Fibroblast of mammary gland (primary cell): ENCODE measurements at places on chromosomes 4 and X.
A peak's percentile ranks its signal among the peaks of the same experiment; 100 is the strongest.

DNA sequence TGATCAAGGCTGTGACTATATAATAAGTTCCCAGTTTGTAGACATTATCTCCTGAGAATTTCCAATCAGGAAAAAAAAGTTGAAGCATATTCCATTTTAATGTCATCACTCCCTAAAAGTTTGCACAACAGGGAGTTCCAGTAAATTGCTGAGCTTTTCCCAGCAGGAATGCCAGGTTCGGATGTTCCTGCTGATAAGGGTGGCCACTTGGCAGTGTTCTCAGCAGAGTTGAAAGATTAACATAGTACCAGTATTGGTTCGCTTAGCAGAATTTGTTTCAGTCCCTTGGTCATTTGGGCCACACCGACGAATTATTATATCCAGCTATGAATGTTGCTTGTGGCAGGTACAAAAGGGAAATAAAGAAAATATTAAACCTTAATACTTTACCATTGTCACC lies 5.2 kb upstream of the CXCL2 start:
- DNase-seq = no peak

DNA sequence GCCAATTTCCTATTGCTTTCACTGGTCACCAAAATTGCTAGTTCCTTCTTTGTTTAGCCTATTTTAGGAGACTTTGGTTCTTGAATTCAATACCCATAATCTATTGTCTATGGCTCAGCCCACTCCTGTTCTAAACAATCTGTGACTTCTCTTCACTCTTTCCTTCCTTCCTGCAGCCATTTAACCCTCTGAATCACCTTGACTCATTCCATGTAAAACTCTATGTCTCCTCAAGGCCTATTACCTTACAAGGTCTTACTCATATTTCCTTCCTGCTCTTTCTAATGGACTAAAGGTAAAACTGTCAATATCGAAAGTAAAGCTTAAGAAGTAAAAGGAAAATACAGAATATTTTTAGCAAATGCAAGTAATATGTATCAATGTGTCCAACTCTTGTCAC lies 301.6 kb downstream of the ARHGAP24 start:
- peak; percentile 78 for DNase-seq

- DNase-seq = no peak
These were observed 12.7 kb upstream of the SMIM43 start for GRCh38 chr4:121777625-121778024.

GRCh38 chr4:37896206-37896860 lies 5.4 kb downstream of the TBC1D1 start:
- DNase-seq = no peak

DNA sequence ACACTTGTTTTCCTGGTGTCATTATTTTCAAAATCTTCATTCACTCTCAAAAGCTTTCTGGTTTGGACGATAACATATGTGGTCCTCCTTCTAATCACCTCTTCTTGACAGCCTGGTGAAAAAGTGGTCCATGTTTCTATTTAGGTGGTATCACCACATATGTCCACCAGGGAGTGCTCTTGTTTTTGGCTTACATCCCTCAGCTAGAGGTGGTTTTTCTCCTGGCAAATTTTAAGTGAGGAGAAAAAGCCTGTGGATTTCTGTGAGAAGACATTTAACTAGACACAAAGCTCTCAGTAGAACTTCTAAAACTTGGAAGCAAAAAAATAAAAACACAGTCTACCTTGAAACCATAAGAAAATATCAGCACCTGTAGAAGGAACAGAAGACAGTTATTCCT lies 58.0 kb upstream of the FRMPD4 start:
- peak; percentile 54 for DNase-seq

DNA sequence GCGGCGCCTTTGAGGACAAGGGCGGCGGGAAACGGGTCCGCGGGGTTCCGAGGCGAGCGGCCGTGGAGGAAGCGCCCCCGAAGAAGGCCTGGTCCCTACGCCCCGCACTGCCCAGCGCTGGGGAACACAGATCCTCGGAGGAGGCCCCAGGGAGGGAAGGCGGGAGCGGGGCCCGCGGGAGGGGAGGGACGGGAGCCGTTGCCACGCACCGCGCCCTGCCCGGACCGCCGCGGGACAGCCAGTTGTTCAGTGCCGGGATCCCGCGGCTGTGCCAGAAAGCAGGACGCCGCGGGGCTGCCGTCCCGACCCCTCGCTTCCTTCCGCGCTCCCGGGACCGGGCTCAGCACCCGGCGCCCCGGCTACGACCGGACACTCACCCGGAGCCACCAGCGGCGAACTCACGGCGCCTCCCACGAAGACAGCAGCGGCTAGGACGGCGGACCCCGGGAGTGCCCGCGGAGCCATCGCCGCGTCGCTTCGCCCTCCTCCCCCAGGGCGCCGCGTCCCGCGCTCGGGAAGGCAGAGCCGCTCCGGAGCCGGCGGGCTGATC lies 278 bp downstream of the RELL1 start:
- DNase-seq = no peak

DNA sequence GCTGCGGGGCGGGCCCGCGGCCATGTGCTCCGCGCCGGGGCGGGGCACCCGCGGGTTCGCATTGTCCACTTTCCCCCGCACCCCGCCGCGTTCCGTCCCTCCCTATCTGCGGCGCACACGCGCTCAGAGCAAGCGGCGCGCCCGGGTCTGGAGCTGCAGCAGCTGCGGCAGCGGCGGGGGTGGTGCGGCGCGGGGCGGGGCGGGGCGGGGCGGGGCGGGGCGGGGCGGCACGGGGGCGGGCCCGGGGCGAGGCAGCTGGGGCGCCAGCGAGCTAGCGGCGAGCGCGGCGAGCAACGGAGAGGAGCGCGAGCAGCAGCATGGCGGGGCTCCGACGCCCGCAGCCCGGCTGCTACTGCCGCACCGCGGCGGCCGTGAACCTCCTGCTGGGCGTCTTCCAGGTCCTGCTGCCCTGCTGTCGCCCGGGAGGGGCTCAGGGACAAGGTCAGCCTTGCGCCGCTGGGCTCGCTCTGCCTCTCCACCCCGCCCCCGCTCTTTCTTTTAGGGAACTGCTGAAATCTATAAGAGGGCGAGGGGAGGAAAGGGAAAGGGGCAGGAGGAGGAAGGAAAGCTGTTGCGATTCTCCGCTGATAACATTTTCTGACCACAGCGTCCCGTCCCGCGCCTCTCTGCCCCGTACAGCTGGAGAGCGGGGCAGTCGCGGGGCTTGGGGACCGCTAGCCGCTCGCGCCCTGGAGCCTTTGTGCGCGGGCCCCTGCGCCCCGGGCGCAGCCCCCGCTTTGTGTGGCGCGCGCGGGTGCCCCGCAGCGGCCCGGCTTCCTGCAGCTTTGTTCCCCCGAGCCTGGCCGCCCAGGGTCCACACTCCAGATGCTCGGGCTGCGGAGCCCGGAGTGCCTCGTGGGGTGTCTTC lies at the start of gene TMEM131L:
Gene TMEM131L (plus strand): TSS at position 280 of the 868 bp plus-strand sequence. CDS start 38 bp downstream, at position 318.
- peak; percentile 47 for DNase-seq

DNA sequence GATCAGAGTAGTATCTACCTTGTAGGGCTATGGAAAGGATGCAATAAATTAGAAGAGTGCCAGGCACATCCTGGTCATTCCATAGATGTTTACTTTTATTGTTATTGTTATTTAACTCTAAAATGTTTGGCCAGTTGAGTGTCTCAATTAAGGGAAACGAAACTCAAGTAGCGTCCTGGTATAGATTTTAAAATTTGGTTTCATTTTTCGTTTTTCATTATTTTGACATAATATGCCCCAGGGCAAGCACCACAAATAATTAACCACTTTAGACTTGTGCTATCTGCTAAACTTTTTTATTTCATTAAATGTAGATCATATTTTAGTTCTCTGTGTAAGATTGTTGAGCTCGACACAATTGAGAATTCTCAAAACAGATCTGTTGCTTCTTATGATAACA lies 179.7 kb upstream of the PRPS2 start:
- no peak for DNase-seq

DNA sequence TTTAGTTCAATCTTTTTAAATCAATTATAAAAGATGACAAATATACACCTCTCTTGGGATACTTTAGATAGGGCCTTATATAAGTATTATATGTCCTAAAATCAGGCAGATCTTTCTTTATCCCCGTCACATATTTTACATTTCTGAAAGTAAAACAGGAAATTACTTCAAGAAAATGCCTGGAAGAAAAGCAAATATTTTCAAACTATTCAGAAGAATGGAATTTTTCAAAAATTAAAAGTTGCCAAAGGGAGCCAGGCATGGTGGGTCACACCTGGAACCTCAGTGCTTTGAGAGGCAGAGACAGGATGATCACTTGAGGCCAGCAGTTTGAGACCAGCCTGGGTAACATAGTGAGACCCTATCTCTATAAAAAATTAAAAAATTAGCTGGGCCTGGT lies 34.4 kb downstream of the MGARP start:
- no peak for DNase-seq

GRCh38 chrX:108165383-108166111 lies 74.0 kb downstream of the ATG4A start:
- peak; percentile 68 for DNase-seq

- DNase-seq = no peak
These were observed 460.6 kb downstream of the NAF1 start for GRCh38 chr4:162706051-162706450.

GRCh38 chr4:128107766-128108165 lies 46.7 kb downstream of the LARP1B start:
- peak; percentile 74 for DNase-seq

- no peak for DNase-seq
These were observed 322.5 kb upstream of the GATB start for GRCh38 chr4:152083338-152083737.

DNA sequence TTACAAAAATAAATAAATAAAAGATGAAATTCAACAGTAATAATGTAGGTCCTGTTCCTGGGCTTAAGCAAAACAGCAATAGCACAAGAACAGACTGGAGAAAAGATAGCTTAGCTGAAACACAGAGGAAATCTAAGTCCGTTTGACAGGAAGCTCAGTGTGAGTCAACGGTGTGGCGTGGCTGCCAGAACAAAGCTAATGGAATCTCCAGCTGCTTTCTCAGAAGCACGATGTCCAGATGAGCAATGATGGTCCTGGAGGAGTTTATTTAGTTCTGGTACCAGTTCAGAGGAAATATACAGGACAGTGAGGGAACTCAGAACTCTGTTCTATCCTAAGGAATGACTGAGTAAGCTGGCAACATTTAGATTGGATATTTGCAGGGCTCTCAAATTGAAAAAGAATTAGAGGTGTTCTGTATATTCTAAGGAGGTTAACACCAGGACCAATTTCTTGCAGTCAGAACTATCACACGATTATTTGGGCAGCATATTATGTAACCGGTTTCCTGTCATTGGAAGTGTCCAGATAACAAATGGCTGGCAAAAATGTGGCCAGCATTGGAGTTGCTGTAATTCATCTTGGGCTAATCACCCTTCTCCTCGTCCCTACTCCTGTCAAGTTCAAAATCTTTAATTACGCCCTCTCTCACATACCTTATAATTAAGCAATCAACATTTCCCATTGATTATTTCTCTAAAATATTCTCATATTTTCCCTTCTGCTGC lies 12.7 kb downstream of the GAB3 start:
- peak; percentile 87 for DNase-seq

- peak; percentile 15 for DNase-seq
These were observed 127.9 kb upstream of the DMD start for GRCh38 chrX:33339219-33339618.

DNA sequence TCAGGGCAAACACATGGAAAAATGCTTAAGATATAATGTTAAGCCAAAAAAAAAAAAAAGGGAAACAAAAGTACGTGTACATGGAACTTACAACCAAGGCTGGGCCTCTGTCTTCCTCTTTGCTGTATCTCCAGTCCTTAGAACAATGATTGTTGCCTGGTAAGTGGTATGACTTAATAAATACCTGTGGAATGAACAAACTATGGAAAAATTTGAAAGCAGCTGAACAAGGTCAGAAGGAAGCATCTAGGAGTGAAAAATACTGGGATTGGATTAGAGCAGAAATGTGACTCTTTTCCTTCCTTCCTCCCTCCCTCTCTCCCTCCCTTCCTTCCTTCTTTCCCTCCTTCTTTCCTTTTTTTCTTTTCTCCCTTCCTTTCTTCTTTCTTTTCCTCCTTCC lies 54.2 kb upstream of the SMIM10 start:
- DNase-seq = peak; percentile 53

DNA sequence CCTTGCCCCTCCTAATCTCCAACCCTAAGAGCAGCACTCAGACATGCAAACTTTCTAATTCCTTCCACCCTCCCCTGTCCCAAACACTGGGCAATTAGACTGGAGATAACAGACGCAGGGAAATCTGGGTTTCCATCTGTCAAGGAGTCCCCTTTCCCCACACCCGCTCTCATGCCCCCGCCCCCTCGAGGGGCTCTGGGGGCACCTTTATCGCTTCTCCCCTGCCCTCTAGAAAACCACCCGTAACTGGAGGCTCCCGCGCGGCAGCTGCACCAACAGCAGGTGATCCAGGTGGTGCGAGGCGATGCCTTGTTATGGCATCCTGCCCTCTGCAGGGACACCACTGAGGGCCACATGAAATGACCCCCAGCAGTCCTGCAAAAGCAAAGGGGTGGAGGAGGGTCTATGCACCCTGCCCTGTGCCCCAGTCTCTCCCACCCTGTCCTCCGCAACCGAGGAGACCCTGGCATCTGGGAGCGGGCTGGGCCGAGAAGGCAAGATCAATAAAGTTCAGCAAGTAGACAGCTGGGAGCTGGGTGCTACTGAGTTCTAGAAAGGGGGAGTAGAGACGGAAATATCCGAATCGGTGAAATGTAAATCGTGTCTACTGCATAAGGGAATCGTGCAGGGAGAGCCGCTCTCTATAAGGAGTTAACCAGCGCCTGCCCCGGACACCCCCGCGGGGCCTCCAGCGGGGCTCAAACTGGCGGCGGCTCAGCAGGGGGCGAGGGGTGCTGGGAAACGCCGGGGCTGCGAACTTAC lies 1.6 kb downstream of the KCTD8 start:
- no peak for DNase-seq

DNA sequence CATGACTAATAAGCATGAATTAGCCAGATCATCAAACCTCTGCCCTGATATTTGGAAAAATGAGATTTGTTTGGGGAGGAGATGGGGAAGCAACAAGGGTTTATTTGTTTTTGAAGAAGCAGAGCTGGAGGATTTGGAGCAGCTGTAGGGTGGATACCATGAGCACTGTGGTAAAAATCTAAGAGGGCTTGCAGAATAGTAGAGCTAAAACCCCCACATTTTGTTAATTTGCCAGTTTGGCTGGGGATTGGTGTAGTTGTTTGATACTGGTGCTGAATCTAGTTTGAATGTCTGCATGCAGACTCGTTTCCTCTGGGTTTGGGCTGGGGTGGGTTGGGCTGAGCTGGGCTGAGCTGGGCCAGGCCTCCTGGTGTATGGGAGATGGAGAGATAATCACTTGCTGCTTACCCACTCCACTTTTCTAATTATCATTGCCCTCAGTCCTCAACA lies 43.7 kb downstream of the SMAD1 start:
- peak; percentile 29 for DNase-seq

DNA sequence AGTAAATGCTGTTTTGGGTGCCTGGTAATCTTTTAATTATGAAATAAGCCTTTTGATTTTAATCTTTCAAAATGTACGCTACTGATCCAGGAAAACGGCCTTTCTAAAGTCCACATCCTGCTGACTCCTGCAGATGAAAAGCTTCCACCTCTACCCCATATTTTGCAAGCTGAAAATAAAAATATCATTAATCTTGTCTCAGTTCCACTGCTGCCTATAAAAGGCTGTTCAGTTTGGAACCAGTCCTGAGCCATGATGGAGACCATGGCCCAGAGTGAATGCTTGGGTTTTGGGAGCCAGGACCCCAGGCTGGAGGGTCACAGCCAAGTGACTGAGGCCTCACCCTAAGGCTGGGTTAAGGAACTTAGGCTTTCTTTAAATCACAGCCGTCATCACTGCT lies 110.8 kb downstream of the AFF1 start:
- DNase-seq = peak; percentile 46
